ENCODE measurements at places on chromosomes 6 and 20.

- DNase-seq, result no peak
Measured at GRCh38 chr20:20184706-20185105, 132.4 kb downstream of the CFAP61 start.

DNA sequence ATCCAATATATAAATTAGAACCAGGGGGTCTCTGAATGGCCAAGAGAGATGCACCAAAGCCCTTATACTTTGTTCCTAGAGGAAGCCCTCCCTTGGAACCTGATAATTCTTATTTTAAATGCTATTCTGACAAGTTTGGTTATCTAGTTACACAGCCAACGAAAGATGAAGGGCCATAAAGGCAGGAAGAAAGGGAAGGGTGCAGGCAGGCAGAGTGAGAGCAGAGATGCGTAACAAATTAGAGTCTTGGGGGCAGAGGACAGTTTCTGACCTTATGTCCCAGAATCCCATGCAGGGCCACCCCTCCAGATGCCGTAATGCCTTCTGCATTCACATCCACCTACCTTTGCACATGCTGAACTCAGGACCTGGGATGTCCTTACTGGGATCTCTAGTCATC, 344.6 kb upstream of the ARID1B start:
- DNase-seq, result no peak

GRCh38 chr20:53491462-53491861, 102.2 kb downstream of the ZNF217 start:
- no peak for DNase-seq

DNA sequence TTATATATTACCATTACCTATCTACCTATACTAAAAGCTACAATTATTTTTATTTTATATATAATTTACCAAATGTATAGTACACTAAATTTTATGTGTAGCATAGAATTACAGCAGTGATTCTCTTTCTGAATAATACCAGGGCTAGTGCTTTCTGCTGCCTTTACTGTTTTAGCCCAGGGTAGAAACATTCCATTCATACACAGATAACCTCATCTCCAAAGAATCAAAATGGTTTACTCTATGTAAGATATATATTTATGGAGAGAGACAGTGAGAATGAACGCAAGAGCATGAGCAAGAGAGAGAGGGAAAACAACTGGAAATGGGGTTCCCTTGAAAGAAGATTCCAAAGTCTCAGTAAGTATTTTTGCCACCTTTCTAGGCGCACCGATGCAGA, 56.3 kb upstream of the ATXN1 start:
- DNase-seq, result no peak

DNA sequence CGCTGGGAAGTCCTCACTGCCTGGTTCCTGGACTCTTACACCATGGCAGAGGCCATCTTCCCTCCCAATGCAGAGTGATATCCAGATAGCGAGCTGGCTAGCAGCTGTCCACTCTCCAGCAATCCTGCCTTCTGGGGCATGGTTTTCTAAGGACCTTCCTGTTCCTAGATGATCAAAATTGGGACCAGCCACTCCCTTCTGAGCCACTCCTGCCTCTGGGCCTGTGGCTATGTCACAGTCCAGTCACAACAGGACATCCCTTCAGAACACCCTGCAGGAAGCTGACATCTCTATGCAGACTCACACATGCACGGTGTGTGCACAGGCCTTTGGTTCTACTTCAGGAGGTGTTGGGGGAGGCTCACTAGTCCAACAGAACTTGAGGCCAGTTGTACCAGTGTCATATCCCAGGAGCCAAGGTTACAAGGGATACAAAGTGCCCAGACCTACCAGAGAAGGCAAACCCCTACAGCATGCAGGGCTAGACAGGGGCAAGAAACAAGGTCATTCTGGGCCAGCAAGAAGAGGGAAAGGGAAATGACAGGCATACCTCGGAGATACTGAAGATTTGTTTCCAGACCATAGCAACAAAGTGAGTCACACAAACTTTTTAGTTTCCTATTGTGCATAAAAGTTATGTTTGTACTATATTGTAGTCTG, 2.7 kb upstream of the MCCD1 start:
- no peak for DNase-seq

DNA sequence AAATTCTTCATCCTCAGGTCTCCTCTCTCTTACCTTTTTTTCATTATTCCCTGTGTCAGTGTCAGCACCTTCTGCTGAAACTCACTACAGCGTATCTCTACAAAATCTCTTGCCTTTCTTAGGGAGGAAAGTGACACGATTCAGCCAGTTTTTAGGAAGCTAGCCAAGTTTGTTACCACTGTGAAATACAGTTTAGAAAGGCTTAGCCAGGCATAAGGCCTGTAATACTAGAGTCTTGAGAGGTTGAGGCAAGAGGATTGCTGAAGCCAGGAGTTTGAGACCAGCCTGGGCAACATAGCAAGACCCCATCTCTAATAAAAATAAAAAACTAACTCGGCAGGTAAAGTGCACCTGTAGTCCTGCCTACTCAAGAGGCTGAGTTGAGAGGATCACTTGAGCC, 16.7 kb downstream of the TAB2 start:
- no peak for DNase-seq

- no peak for DNase-seq
Measured at GRCh38 chr6:3755637-3756545, 4.4 kb upstream of the PXDC1 start.

- DNase-seq, result no peak
Measured at GRCh38 chr6:31575335-31575901, at the start of gene TNF. Gene TNF, plus strand, starts transcription at chr6:31575565. Its CDS starts 177 bp downstream, at chr6:31575742.

- DNase-seq, result no peak
Measured at GRCh38 chr20:17339000-17339399, 112.2 kb downstream of the PCSK2 start.

- peak; percentile 38 for DNase-seq
Measured at GRCh38 chr20:16821211-16822089, 73.3 kb downstream of the OTOR start.

GRCh38 chr20:18855882-18856281, 42.3 kb downstream of the SCP2D1 start:
- no peak for DNase-seq

GRCh38 chr6:112947507-112947906, 600.4 kb downstream of the RFPL4B start:
- DNase-seq, result no peak

DNA sequence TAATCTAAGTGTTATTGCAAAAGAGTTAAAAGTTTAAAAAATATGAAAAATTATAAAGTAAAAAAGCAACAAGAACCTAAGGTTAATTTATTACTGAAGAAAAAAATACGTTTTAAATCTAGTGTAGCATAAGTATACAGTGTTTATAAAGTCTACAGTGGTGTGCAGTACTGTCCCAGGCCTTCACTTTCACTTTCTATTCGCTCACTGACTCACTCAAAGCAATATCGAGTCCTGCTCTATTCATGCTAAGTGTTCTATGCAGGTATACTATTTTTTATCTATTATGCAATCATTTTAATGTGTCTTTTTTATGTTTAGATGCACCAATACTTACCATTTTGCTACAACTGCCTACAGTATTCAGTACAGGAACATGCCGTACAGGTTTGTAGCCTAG, 113.0 kb downstream of the MANEA start:
- no peak for DNase-seq

DNA sequence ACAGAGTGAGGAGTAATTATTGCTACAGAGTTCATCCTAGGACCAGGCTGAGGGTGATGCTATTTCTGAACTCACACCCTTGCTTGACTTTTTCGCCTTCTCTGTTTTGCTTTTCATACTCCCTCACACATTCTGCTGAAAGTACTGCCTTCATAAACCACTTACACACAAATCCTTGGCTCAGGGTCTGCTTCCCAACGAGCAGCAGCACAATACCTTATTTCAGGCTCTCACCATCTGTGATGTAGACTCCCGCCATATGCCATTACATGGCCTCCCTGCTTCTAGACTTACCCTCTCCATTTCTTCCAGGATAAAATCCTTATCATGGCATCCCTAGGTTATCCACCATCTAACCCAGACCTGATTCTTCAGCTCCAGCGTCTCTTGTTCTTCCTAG, 321.3 kb upstream of the SPTLC3 start:
- DNase-seq, result no peak

GRCh38 chr20:1875762-1876161, 19.4 kb upstream of the SIRPA start:
- DNase-seq, result no peak

DNA sequence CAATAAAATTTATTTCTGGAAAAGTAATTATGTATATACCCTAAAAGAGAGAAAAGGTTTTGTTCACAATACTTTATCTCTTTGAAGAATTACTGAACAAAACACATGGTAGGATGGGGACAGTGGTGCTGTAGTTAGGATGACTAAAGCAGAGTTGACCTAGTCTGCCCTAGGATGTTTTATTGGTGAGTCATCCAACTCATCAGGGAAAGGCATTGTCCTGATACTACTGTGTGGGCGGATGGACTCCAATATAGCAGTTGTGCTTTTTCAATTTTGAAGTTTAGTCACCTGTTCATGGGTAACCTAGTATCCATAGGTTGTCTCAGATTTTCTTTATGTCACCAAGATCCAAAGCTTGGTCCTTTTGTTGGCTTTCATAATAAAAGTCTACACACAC, 53.3 kb upstream of the EYS start:
- no peak for DNase-seq

GRCh38 chr6:71345476-71346333, 57.1 kb downstream of the OGFRL1 start:
- DNase-seq, result no peak

GRCh38 chr6:28558629-28559028, 32.9 kb downstream of the GPX5 start:
- no peak for DNase-seq

DNA sequence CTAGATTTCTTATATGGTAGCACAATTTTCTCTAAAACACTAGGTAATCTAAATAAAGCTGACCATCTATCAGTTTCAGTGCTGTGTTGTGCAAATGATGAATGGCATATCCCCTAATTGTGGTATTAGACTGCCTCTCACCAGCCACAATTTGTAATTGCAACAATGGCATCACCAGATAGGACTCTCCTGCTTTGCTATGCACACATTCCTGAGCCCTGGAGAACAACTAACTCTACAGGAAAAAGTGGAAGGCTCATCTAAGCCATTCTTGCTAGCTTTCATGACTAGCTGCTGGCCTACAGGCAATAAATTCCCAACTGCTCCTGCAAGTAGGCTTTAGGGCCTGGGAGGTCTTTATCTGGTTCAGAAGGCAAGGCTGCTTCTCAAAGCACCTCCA, 974.1 kb downstream of the EYS start:
- no peak for DNase-seq

GRCh38 chr6:147040121-147040910, 163.9 kb upstream of the STXBP5 start:
- DNase-seq, result no peak

DNA sequence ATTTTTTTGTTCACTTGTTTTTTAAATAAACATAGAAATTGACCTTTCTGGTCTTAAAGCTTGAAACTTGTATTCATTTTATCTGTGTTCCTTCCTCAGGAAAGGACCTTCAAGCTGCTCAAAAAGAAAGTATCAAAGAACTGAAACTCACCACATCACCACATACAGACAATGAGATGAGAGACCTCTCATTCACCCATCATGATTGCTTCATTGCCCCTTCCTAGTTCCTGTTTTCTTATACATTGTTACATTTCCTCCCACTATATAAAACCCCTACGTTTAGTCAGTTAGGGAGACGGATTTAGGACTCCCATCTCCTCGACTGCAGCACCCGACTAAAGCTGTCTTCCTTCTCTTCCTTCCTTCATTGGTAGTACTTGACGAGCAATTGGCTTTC, 180.5 kb upstream of the OPRM1 start:
- no peak for DNase-seq

GRCh38 chr6:82095091-82095490, 152.5 kb downstream of the IBTK start:
- no peak for DNase-seq

DNA sequence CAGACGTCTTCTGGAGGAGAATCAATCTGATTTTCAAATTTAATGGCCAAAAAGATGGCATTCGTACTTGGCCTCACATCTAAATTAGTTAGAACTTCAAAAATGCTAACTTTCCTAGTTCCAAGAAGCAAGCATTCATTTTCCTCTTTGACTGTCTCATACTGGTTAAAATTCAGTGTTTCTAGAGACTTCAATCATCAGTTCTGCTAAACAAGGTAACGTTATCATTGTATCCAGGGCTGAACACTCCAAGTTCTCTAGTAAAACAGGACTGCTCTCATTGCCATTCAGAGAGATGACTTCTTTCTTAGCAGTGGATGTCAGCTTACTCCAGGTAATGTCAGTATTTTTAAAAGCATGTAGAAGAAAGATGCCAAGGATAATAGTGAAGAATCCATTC, 34.6 kb upstream of the ENTPD6 start:
- no peak for DNase-seq

GRCh38 chr20:44504402-44505307, 17.2 kb downstream of the SERINC3 start:
- DNase-seq, result no peak

Measured in kidney (tissue), 22 donors.